ENCODE measurements at places on chromosomes 2 and 18. TPM values are rescaled to one million over a fixed set of nuclear protein-coding genes. Genes with fewer than 3 reads are reported as not detected.
A peak's percentile ranks its signal among the peaks of the same experiment; 100 is the strongest.

GRCh38 chr2:156110890-156111289 lies 221.6 kb downstream of the NR4A2 start:
- peak; percentile 68 for DNase-seq
- no peak overlapping the region for H3K27ac ChIP-seq
- H3K36me3 ChIP-seq, result no peaks in the 10 kb centered on the region

GRCh38 chr2:142180820-142181533 lies 50.2 kb upstream of the LRP1B start:
- peaks cover 10% of the 10 kb centered on the region for H3K4me1 ChIP-seq
- H3K4me3 ChIP-seq, result peak overlapping the region; percentile 47
- no peak overlapping the region for H3K27ac ChIP-seq
- peak; percentile 86 for DNase-seq
- H3K36me3 ChIP-seq, result no peaks in the 10 kb centered on the region

DNA sequence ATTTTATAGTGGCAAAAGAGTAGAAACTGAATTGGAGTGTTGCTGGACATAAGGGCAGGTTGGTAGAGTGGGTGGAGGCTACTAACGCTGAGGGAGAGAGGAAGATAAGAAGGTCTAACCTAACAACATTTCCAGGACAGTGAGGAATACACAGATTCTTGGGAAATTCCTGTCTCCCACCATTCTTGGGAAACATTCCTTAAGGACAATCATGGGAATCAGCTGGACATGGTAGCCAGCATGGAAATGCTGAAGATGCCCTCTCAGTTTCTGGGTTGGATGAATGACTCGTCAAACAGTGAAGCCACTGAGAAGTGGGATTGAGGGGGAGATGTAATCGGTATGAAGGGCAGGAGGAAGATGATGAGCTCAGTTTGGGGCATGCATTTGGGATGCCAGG lies 265.4 kb downstream of the AFF3 start:
- no peaks in the 10 kb centered on the region for H3K27me3 ChIP-seq
- H3K27ac ChIP-seq, result no peak overlapping the region
- H3K4me3 ChIP-seq, result no peak overlapping the region
- no peak for DNase-seq
- H3K4me1 ChIP-seq, result peaks cover 5% of the 10 kb centered on the region

The UGT1A10 gene
- 0.11 TPM for total RNA-seq
